ENCODE measurements at places on chromosomes 2 and 18.

- DNase-seq = no peak
Measured at GRCh38 chr18:34729740-34730355, 19.8 kb downstream of the DTNA start.

DNA sequence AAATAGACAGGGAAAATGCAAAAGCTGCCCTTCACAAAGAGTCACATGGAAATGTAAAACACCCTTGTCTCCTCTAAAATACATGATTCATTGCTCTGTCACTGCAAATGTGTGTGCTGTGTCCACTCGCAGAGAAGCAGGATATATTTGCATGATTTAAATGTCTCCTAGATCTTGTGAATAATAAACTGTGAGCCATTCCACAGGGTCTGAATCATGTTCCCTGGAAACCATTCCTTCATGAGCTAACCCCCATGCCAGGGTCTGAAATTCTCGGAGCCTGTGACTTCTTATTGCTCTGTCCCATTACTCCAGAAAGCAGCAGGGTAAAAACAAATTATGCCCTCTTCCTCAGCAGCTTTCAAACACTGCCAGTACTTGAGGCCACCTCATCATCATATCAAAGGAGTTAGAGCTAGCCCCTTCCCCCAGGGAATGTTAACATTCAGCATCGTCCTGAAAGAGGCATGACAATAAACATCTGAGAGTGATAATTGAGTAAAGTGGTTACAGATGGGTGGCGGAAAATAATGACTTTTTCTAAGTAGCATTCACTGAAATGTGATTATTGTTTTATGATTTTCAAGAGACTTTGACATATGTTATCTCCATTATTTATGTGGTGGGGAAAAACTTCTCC, 11.7 kb upstream of the CNGA3 start:
- DNase-seq = no peak

DNA sequence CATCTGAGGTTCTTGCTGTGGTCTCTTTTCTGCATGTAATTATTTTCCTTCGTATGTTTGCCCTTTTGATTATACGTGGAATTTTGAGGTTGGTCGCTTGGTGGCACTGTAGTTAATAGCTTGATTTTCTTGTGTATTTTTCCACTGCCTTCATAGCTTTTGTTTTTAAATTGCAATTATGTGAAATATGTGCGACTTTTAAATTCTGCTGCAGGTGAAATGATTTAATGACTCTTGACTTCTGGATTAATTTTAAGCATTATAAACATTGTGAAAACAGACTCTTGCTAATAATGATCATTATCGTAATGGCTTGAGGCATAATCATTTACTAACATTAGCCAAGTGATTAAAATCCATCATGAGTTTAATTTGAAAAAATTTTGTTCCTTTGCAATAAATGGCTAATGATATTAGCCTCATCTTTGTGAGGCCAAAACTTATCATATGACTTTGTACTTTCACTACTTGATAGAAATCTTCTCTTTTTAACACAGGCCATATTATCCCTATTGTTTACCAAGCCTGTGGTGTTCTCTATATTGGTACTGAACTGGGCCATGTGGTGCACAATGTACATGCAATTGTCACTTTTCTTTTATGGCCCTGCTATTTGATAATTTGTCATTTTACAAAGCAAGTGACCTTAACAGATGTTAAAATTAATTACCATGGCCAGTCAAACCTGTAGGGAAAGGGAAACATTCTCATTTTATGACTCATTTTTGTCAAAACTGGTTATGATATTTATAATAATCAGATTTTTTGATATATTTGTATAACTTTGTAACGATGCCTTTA, 62.8 kb upstream of the NEUROD1 start:
- no peak for DNase-seq

DNA sequence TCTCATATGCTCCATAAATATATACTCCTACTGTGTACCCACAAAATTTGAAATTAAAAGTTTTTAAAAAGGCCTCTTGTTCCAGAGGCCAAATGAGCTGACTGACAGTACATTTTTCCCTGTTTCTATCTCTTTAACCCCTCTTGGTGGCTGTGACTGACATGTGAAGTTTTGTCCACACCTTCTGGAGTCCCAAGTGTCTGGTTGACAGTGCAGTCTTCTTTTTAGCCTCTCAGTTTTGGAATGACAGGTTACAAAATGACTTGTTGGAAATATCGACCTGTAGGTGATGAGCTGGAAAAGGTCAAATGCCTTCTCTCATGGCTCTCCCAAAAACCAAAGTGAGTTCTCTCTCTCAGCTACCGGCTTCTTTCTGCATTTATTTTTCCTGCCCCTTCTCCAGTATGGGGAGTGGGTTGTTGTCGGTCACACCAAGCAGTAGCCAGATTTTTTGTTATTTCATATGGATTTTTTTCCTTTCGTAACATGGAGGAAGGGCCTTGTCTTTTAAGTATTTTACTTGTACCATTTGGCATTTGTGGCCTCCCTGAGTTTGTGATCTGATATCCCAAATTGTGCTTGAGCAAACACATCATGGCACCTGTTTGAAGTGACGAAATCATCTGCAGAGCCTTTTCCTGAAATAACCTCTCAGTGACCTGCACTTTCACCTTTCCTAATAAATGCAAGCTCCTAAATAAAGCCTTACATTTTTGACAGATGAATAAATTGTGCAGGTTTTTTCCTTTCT, 143.9 kb downstream of the ESCO1 start:
- DNase-seq = no peak

DNA sequence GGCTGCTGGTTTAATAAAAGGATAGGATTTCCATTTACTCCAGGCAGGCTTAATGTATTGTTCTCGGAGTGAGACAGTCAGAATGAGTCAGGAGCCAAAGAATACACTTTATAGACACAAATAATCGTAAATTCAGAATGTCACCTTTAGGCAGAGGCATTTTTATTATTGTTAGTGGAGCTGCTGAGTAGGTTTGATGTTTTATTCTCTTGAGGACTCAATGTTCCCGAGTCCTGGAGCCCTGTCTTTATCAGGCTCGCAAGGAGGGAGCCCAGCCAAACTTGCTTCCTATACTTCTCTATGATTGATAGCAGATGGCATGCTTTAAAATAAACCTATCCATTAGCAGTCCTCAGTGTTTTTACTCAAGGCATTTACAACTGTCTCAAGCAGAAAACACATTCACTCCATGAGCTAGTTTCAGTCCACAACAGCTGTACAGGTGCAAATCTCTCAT, 492.3 kb upstream of the ZEB2 start:
- no peak for DNase-seq

Measured in posterior vena cava (tissue), 2 donors.